ENCODE measurements at places on chromosomes 13 and 19. TPM values are rescaled to one million over a fixed set of nuclear protein-coding genes. Genes with fewer than 3 reads are reported as not detected.

Gene CEACAM6
- total RNA-seq: not detected

GRCh38 chr19:4234862-4235201 lies 5.5 kb downstream of the EBI3 start:
- no peak for DNase-seq

DNA sequence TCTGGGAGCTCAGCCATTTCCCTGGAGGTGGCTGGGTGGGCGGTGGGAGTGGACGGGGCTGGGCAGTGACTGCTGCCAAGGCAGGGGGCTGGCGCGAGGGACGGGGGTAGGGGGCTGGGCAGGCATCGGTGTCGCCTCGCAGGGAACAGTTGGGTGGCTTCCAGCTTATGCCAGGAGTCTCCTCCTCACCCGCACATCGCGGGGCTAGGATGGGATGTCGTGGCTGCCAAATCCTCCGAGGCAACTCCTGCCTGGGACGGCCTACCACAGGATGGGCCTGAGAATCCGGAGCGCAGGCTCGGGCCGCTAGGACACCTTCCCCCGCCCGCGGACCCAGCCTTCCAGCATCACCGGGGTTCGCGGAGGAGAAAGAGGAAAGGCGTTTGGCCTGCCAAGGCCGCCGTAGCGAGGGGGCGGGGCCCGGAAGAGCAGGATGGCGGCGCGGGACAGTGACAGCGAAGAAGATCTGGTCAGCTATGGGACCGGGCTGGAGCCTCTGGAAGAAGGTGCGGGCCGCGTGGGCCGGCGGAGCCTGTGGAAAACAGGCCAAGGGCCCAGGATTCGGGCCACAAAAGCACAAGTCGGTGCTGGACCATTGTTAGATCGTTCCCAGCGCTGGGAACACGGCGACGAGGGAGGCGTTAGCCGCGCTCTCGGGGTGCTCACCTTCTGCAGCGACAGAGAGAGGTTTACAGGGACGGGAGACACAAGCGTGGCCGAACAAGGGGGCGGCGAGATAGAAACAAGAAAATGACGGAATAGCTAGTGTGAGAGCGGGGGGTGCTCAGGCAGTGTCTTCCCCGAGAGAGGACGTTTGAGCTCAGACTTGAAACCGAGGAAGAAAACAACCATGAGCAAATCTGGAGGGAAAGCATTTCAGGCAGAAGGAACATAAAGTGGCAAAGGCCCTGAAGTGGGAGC lies at the start of gene GPATCH1:
GPATCH1 (plus strand) TSS at position 421 of the 921 bp plus-strand sequence; CDS start at position 434, 13 bp downstream.
- peak; percentile 90 for DNase-seq

- DNase-seq: no peak
These were observed 232.4 kb downstream of the LHFPL6 start for GRCh38 chr13:39370554-39370953.

Gene CHST8
- total RNA-seq: not detected

Gene SIN3B
- total RNA-seq: 30.5 TPM

DNA sequence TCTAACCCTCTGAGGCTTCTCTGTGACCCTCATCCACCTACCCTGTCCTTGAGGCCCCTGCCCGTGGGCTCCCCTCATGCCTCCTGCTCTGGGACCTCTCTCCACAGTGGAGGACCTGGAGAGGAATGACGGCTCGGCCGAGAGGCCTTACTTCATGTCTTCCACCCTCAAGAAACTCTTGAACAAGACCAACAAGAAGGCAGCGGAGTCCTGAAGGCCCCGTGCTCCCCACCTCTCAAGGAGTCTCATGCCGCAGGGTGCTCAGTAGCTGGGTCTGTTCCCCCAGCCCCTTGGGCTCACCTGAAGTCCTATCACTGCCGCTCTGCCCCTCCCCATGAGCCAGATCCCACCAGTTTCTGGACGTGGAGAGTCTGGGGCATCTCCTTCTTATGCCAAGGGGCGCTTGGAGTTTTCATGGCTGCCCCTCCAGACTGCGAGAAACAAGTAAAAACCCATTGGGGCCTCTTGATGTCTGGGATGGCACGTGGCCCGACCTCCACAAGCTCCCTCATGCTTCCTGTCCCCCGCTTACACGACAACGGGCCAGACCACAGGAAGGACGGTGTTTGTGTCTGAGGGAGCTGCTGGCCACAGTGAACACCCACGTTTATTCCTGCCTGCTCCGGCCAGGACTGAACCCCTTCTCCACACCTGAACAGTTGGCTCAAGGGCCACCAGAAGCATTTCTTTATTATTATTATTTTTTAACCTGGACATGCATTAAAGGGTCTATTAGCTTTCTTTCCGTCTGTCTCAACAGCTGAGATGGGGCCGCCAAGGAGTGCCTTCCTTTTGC lies 10.8 kb upstream of the ILF3 start:
- peak; percentile 63 for DNase-seq

Gene ZNF418
- total RNA-seq: 6.2 TPM

- no peak for DNase-seq
These were observed 275.0 kb upstream of the DACH1 start for GRCh38 chr13:72141855-72142519.

DNA sequence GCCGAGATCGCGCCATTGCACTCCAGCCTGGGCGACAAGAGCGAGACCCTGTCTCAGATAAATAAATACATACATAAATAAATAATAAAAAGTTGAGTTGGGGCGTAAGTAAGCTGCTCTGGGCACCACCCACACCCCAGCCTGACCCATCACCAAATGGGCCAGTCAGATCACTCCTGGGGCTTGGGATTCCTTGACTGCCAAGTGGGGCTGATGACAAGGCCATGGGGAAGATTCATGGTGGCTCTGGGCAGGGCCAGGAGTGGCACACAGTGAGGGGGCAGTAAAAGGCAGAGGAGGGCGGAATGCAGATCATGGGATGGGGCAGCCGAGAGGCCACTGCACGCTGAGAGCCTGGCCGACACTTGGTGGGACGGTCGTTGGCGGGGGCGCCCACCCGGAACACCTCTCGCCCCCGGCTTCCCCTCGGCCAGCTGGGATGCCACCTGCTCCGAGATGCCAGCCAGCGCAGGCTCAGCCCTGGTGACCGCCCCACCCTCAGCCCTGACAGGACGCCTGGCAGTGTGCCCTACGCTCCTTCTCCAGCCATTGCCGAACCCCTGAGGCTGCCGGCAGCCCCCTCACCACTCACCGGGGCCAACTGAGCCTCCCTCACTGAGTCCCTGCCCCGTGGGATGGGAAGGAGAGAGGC lies 10.9 kb downstream of the ZNF653 start:
- no peak for DNase-seq

Gene ATP4B
- not detected for total RNA-seq

DNA sequence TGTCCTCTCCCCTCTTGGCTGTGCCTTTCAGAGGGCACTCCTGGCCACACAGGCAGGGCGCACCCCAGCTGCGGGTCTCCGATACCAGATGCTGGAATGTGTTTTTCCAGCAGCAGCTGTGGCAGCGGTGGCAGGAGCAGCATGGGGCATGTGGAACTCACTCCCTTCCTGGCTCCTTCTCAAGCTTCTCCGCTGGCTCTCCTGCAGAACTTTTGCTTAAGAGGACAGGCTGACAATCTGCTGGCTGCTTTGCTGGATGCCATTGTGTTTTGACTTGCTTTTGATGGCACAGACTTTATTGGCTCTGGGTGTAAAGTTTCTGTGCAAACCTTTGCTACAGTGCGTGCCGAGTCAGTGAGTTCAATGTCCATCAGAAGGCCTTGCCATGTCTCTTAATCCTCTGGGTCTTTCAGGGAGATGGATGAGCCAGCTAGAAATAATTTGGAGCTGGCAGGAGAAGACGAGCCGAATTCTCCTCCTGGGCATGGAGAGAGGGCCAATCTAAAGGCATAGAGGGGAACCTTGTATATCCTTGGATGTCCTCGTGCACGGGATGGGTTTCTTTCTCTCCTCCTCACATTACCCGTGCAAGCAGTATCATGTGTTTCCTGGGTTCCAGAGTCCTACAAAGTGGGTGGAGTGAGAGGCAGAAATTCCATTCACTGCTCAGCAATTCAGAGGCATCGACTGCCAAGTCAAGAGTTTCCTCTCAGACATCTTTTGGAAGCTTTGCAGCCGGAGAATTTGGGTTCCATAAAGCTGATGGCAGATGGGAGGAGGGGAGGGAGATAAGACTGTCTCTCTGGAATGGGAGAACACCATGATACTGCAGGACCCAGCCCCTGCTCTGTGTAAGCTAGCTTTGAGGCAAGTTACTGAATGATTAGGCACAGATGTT lies 231.2 kb downstream of the FGF9 start:
- DNase-seq: no peak

GRCh38 chr19:46380690-46381089 lies 32.7 kb downstream of the CCDC8 start:
- no peak for DNase-seq

Gene LILRB3
- 1.1 TPM for total RNA-seq

Gene FLT1
- 1.3 TPM for total RNA-seq

DNA sequence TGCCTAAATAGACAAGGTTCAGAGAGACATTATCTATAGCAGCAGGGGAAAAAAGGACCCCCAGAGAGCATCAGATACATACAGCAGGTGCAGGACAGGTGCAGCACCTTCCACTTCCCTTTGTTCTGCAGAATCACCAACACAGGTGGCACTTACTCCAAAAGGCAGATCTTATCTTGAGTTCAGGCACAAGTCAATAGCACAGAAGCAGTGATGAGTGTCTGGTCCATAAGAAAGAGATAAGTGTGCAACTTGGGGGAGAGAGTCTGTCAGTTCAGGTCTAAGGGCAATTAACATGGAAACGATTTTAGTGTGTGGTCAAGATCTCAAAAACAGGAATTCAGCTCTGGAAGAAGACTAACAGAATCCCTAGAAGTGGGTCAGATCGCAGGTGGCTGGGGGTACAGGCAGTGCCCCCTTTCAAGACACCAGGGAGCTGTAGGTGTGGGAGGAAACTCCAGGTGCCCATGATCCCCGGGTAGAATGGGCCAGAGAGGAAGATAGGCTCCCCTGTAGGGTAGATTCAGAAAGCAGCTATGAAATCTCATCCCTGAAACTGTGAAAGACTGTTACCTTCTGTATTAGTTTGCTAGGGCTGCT lies 40.6 kb downstream of the TNFSF11 start:
- no peak for DNase-seq

Gene SLC6A16
- total RNA-seq: 3.5 TPM

GRCh38 chr13:25232937-25233515 lies 54.3 kb downstream of the MTMR6 start:
- no peak for DNase-seq

DNA sequence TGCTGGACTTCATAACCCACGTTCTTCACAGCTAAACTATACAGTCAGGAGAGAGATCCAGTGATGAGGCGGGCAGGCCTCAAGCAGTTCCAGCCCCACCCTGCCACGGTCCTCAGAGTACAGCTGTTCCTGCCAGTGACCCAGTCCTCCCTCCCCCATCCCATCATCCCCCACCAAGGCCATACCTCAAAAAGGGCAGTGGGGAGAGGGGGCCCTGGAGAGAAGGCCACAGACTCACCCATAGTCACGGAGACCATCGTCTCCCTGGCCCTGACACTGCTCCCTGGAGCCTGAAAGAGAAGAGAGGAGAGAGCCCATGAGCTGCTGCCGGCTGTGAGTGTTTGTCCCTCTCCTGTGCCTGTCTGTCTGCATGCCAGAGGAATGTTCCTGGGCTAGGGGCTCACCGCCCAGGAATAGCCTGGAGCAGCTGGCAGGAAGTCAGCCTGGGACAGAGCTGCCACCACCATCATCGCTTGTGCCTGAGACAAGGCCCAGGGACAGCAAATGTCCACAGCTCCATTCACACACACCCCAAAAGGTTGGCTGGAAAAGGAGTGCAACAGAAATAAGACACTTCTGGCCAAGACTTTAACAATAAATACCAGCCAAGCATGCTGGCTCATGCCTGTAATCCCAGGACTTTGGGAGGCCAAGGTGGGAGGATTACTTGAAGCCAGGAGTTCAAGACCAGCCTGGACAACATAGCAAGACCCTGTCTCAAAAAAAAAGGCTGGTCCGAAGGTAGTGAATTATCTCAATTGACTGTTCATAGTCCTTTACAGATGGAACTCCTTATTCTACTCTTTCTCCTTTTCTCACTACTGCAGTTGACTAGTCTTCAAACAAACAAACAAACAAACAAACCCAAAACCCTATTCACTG lies 6.4 kb downstream of the C19orf47 start:
- no peak for DNase-seq

Gene C19orf33
- total RNA-seq: not detected

DNA sequence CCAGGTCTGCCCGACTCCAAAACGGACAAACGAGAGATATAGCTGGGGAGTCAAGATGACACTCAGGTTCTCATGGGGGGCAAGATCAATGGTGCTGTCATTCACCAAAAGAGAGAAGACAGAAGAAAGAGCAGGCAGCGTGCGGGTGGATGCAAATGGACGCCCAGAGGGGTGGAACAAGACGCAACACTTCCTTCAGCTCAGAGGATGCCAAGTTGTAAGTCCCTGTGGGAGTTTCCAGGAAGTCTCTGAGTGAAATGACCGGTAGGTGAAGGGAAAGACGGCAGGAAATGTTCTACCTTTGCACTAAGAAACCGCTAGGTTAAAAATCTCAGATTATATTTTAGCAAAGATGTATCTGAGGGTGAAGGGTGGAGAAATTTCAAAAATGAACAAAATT lies 26.5 kb downstream of the TUBGCP3 start:
- DNase-seq: no peak

- no peak for DNase-seq
These were observed 1.9 kb downstream of the RAB11B start for GRCh38 chr19:8392017-8392591.

DNA sequence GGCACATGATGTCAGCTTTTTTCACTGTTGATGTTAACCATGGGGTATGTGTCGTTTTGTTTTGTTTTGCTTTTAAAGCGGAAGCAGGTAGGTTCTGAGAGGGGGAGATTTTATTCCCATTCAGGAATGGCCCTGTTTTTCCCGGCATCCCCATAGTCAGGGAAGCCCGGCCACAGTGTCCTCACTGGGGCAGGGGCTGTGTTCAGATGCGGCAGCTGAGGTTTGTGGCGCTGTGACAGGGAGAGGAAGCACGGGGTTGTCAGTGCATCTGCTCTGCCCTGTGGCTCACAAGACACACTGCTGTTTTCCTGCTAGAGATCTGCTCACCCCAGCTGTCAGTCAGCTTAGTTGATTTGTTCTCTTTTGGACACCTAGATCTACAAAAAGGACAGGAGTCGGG lies 27.6 kb downstream of the ANKRD27 start:
- DNase-seq: peak; percentile 52

DNA sequence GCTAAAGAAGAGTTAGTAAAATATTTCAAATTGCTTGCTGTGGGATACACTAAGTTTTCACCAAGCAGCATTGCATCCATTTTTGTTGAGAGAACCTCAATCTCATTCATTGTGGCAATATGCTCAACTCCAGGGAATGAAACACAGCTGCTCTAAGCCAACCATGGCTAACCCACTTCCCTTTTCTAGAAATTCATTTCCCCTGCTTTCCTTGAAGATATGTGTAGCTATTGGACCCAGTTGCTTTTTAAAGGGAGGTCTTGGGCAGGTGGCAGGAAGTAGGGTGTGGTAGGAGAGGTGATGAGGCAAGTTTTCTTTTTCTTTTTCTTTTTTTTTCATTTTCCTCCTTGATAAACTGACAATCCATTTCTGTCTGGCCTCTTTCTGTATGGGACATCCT lies 452.2 kb downstream of the FGF14 start:
- DNase-seq: no peak

Gene SERP2
- 0.31 TPM for total RNA-seq

- DNase-seq: no peak
These were observed at the start of gene ELL for GRCh38 chr19:18521692-18522123. TSS of gene ELL (minus strand) at chr19:18522070. CDS start at chr19:18522055, 15 bp downstream.

Gene ZNF492
- 2.1 TPM for total RNA-seq
